ENCODE measurements at places on chromosomes 11 and 22. TPM values are rescaled to one million over a fixed set of nuclear protein-coding genes. Genes with fewer than 3 reads are reported as not detected.

Gene CSNK2A3
- total RNA-seq = 2.7 TPM

Gene ZNRD2
- total RNA-seq = 14.7 TPM

Gene IL10RA
- 6.3 TPM for total RNA-seq

Gene ASCL2
- total RNA-seq = 0.39 TPM

Gene GLYATL1
- 3.6 TPM for total RNA-seq

Gene RFPL3
- total RNA-seq = not detected

Gene ACR
- 0.17 TPM for total RNA-seq

Gene IRAG1
- total RNA-seq = 13.8 TPM

Gene ALDH3B1
- total RNA-seq = 4.5 TPM

Gene FAM83F
- 1.2 TPM for total RNA-seq

Gene COX8A
- 303 TPM for total RNA-seq

Gene CRYBB2
- total RNA-seq = not detected

- DNase-seq = peak; percentile 66
- peaks cover 23% of the 10 kb centered on the region for H3K4me1 ChIP-seq
- H3K27ac ChIP-seq = peak overlapping the region; percentile 69
- peak overlapping the region; percentile 54 for H3K4me3 ChIP-seq
Measured at GRCh38 chr22:36454916-36455570, 26.4 kb downstream of the TXN2 start.

- no peak overlapping the region for H3K4me3 ChIP-seq
- DNase-seq = no peak
- no peaks in the 10 kb centered on the region for H3K27me3 ChIP-seq
- no peak overlapping the region for H3K27ac ChIP-seq
- peaks cover 26% of the 10 kb centered on the region for H3K36me3 ChIP-seq
Measured at GRCh38 chr22:41827671-41828070, 5.2 kb upstream of the SREBF2 start.

DNA sequence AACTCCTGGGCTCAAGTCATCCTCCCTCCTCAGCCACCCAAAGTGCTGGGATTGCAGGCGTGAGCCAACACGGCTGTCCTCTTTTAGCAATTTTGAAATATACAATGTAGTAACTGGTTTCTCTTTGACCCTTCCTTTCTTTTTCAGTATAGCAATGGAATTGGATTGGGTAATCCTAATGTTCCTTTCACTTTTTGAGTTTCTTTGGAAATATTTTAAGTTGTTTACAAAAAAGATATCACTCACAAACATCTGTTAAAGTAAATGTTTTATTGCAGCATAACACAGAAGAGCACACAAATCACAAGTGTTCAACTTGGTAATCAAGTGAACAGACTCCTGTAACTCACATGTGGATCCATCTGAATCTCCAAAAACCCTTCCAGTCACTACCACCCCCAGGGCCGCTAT lies 44.6 kb upstream of the EP300 start:
- H3K27ac ChIP-seq = no peak overlapping the region
- DNase-seq = no peak
- peaks cover 14% of the 10 kb centered on the region for H3K4me1 ChIP-seq
- H3K4me3 ChIP-seq = no peak overlapping the region

- DNase-seq = no peak
- H3K4me3 ChIP-seq = no peak overlapping the region
- H3K36me3 ChIP-seq = peaks cover 9% of the 10 kb centered on the region
- H3K27me3 ChIP-seq = no peaks in the 10 kb centered on the region
Measured at GRCh38 chr22:44261164-44261860, 51.4 kb downstream of the SHISAL1 start.

- DNase-seq = peak; percentile 47
- no peak overlapping the region for H3K4me3 ChIP-seq
- no peak overlapping the region for H3K27ac ChIP-seq
- H3K4me1 ChIP-seq = no peaks in the 10 kb centered on the region
- no peaks in the 10 kb centered on the region for H3K27me3 ChIP-seq
Measured at GRCh38 chr11:36478700-36479329, 31.3 kb downstream of the TRAF6 start.

DNA sequence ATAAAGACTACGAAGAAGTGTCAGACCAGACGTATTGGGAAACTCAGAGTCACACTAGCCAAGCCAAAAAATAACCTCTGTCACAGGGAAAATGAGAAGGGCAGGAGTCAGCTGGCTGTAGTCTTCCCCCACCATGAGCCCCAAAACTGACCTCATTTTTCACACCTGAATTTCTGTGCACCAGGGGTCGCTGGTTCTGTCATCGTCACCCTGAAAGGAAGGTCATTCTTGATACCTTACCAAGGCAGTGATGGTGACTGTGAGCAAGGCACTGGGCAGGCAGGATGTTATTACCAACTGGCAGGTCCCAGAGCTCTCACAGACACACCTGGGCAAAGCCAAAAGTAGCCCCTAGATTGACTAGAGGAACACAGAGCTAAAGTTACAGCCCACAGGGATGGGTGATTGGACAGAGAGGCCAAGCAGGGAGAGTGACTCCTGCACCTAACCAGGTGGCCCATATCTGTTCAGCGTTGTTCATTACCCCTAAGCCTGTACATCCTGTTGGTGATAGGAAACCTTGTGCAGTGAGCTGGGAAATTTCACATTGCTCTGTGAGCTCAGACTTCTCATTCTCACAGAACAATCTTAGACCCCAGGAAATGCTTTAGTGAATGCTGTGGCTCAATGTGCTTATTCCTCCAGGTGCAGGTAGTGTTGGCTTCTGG lies 32.3 kb upstream of the OR56A1 start:
- H3K27me3 ChIP-seq = no peaks in the 10 kb centered on the region
- DNase-seq = no peak
- H3K4me3 ChIP-seq = no peak overlapping the region
- H3K4me1 ChIP-seq = no peaks in the 10 kb centered on the region
- no peak overlapping the region for H3K27ac ChIP-seq
- H3K36me3 ChIP-seq = no peaks in the 10 kb centered on the region

DNA sequence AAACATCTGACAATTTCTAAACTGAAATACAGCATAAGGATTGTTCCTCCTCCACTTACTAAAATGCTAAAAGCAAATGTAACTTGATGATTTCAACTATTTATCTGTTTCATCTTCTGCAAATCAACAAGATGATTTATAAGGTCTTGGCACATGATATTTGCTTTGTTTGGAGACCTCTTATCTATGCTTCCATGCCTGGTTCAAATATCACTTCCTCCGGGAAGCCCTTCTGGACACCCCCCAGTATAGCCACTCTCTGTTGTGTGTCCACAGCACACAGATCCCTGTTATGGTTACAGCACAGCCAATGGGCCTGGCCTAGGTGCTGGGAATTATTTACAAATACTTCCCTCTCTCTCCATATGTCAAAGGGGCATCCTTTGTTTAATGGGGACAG lies 114.8 kb downstream of the C11orf58 start:
- no peak for DNase-seq
- no peak overlapping the region for H3K4me3 ChIP-seq
- peaks cover 7% of the 10 kb centered on the region for H3K36me3 ChIP-seq
- no peaks in the 10 kb centered on the region for H3K27me3 ChIP-seq
- no peaks in the 10 kb centered on the region for H3K4me1 ChIP-seq
- H3K27ac ChIP-seq = no peak overlapping the region

- H3K27me3 ChIP-seq = peaks cover 32% of the 10 kb centered on the region
- H3K4me3 ChIP-seq = no peak overlapping the region
- no peak for DNase-seq
- H3K27ac ChIP-seq = no peak overlapping the region
- peaks cover 17% of the 10 kb centered on the region for H3K4me1 ChIP-seq
- no peaks in the 10 kb centered on the region for H3K36me3 ChIP-seq
Measured at GRCh38 chr22:49724030-49724892, 103.4 kb downstream of the BRD1 start.

DNA sequence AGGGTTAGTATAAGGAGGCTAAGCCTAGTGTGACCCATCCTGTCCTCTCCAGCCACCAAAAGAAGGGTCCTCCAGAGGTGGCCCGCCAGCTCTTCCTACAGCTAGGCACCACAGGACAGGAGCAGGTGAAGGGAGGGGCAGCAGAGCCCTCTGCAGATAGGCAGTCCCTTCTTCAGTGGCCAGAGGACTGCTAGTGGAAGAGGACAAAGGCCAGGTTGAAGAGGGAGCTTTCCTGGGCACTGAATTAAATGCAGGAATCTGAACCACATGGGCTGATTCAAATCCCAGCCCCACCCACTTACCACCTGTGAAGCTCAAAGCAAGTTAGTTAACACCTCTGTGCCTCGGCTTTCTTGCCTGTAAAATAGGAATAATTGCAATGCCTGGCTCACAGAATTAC lies 409.5 kb downstream of the NXPE2 start:
- H3K36me3 ChIP-seq = no peaks in the 10 kb centered on the region
- H3K4me3 ChIP-seq = no peak overlapping the region

DNA sequence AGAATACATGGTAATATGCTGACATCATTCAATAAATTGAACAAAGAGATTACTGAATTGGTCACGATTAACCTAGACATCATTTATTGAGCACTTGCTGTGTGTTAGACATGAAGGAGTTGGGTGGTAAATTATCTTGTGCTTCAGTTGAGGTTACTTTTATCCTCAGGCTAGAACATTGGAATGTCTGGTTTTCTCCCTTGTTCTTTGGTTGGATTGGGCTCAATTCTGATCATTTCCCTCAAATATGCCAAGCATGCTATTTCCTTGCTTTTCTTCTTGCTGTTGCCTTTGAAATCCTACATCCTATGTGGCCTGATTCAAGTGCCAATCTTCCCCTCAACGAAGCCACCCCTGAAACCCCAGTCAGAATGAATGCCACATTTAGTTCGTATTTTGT lies 65.8 kb downstream of the DEUP1 start:
- no peak overlapping the region for H3K27ac ChIP-seq
- H3K27me3 ChIP-seq = no peaks in the 10 kb centered on the region
- no peaks in the 10 kb centered on the region for H3K36me3 ChIP-seq
- H3K4me3 ChIP-seq = no peak overlapping the region

GRCh38 chr11:19234231-19234817 lies 6.4 kb downstream of the E2F8 start:
- no peak overlapping the region for H3K27ac ChIP-seq
- H3K4me1 ChIP-seq = no peaks in the 10 kb centered on the region
- peaks cover 4% of the 10 kb centered on the region for H3K36me3 ChIP-seq
- peaks cover 4% of the 10 kb centered on the region for H3K27me3 ChIP-seq
- no peak overlapping the region for H3K4me3 ChIP-seq

DNA sequence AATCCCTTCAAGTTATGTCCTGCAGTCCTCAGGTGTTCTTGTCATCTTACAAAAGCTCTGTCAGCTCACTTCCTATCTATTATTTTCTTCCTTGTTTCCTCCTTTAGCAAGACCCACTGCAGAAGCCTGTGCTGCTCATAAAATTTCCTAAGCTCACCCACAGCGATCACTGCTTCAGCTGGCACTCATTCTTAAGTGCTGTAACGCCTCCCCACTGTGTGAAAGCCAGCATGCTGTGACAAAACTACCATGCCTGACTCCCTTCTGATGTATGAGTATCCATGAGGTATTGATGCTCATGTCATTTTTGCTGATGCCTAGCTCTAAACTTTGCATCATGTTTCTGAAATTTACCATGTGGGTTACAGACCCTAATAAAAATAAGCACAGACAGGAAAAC lies 41.5 kb upstream of the CNTN5 start:
- no peaks in the 10 kb centered on the region for H3K27me3 ChIP-seq
- no peak overlapping the region for H3K4me3 ChIP-seq
- peak; percentile 1 for DNase-seq
- no peaks in the 10 kb centered on the region for H3K36me3 ChIP-seq

DNA sequence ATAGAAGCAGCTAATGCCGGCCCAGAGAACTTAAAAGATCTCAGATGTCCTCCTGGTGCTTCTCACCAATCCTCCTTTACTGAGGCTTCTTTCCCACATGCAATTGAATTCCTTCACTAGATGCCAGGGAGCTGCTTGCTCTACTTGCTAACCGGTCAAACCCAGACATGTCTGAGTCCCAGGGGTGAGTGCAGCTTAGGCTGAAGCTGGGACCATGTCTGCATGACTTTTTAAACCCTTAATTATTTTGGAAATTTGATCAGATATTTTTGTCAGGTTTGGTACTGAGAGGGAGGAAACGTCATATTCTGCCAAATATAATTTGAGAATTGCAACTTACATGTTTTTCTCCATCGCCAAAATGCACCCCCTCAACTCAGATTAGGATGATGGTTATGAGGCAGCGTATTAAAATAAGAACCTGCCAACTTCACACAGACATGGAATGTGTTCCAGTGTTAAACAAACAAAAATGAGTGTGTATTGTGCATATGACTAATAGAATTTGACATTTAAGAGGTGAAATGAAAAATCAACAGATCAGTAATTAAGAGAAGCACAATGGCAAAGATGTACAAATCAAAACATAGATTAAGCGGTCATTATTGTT lies 529.5 kb downstream of the ETS1 start:
- H3K27ac ChIP-seq = no peak overlapping the region
- no peak for DNase-seq
- H3K4me1 ChIP-seq = no peaks in the 10 kb centered on the region

GRCh38 chr11:129960216-129961214 lies 42.1 kb downstream of the PRDM10 start:
- H3K4me1 ChIP-seq = no peaks in the 10 kb centered on the region
- no peak for DNase-seq
- H3K36me3 ChIP-seq = peaks cover 3% of the 10 kb centered on the region
- H3K4me3 ChIP-seq = no peak overlapping the region
- no peak overlapping the region for H3K27ac ChIP-seq

DNA sequence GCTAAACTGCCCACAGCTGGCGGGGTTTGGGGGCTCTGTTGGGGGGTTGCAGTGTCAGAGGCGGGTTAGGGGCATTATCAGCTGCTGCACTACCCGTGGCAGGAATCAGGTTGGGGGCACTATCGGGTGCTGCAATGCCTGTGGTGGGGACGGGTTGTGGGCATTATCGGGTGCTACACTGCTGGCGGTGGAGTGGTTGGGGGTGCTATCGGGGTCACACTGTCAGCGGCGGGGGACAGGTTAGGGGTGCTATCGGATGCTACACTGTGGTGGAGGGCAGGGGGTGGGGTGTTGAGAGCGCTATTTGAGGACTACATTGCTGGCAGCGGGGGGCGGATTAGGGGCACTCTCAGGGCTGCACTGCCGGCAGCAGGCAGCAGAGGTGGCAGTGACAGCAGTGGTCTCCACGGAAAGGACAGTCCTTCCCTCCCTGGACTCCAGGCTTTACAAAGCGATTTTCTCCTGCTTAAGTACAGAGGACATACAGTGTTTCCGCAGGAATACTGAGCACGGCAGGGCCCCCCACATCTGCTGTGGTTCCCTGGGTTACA lies 119.5 kb upstream of the VPREB1 start:
- H3K27ac ChIP-seq = no peak overlapping the region
- no peak for DNase-seq
- H3K4me3 ChIP-seq = no peak overlapping the region
- H3K27me3 ChIP-seq = peaks cover 2% of the 10 kb centered on the region

Measured in spinal cord (tissue), 10 donors.